Stimulated activated CD4-positive, alpha-beta T cell treated with anti-CD3 and anti-CD28 coated beads, Interleukin-1b, Interleukin-23, amount 100 ng/mL, for 24 hours (primary cell): ENCODE measurements at places on chromosomes 6 and 20.

DNA sequence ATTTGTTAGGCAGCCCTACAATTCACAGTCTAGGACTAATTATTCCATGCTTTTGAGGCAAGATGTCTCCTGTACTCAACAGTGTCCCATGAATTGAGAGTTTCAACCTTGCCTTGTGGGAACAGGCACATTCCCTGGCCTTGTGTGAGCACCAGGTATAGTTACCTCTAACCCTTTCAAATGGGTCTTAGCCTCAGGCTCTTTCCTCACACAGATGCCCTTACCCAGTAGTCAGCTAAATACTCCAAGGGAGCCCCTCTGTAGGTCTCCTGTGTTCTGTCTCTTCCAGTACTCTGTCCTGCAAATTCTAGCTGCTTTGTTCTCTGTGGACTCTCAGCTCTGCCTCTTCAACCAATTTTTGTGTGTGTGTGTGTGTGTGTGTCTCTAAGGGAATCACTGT lies 135.3 kb downstream of the ZFAND3 start:
- DNase-seq = no peak

- no peak for DNase-seq
These were observed 85.6 kb downstream of the ANKRD60 start for GRCh38 chr20:58142843-58143185.

- no peak for DNase-seq
These were observed 11.9 kb downstream of the FAM8A1 start for GRCh38 chr6:17612048-17612447.

- no peak for DNase-seq
These were observed 455.0 kb downstream of the GJA1 start for GRCh38 chr6:121890307-121890910.

DNA sequence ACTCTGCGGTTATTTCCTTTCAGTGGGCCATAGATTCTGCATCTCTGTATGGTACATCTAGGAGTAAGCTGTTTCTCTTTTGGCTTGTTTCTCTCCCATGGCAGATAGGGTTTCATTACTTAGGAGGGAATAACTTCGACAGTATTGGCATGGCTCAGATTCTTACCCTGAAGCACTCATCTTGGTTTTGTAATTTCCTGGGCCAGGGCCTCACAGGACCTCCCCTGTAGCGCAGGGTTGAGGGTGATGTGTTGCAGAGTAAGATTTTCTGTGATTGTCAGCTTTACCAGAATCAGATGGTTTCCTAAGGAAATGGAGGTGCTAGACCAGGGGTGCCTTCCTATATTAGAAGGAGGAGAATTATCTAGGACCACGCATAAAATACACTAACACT lies 78.3 kb downstream of the STXBP5 start:
- no peak for DNase-seq

GRCh38 chr6:74074645-74075044 lies 378.6 kb downstream of the CD109 start:
- no peak for DNase-seq

DNA sequence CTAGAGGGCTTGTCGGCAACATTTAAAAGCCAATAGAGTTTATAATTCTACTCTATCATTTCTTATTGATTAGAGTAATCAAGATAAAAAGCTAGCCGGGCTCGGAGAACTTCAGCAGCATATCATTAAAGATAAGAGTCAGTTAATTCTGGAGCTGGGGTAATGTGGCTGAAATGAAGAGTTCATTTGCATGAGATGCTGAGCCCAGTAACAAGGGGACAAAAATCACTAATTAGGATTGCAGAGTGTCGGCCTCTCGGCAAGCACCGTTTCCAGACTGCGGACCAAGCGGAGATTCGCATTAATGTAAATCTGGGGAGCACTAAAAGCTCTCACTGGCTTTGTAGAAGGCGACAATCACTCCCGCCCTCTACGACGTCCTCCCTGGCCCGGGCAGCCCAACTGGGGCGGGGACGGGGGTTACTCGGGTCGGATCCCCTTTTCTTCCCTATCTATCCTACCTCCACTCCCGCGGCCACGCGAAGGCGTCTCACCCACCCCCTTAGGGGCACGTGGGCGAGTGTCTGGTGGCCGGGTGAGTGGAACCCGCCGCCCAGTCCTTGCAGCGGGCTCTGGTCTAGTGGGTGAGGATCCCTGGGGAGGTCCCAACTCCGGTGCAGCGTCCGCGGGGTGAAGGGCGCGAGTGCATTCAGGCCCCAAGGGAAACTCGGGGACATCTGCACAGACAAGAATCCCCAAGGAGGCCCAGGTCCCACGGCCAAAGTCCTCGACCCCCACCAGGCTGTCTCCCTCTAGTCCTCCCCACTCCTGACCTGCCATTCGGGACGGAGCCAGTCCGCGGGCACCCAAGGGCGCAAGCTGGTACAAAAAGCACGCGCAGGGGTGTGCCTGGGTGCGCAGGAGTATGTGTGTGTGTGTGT lies 42.2 kb upstream of the OSTM1 start:
- no peak for DNase-seq
